ENCODE measurements at places on chromosomes 6 and 20.

- no peak for DNase-seq
These were observed 9.4 kb upstream of the COL9A1 start for GRCh38 chr6:70312165-70312745.

DNA sequence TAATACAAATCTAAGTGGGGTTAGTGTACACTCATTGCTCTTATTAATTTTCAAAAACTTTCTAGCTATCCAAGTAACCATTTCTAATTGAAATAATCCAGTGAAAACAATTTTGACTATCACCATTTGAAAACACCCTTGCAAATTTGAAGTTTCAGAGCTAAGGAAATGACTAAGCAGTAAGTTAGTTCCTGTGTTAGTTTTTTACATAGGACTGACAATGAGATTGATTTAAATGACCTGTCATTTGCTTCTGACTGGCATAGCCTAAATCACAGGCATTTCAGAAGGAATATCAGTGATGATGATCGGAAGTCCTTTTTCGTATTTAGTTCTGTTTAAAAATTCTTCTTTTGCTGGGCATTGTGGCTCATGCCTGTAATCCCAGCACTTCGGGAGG lies 27.0 kb downstream of the STK4 start:
- DNase-seq = no peak

- DNase-seq = no peak
These were observed 70.8 kb downstream of the PPP1R3G start for GRCh38 chr6:5155906-5156305.

GRCh38 chr20:19231359-19232035 lies 19.1 kb downstream of the SLC24A3 start:
- DNase-seq = no peak

GRCh38 chr6:168387911-168388310 lies 53.1 kb upstream of the SMOC2 start:
- no peak for DNase-seq

DNA sequence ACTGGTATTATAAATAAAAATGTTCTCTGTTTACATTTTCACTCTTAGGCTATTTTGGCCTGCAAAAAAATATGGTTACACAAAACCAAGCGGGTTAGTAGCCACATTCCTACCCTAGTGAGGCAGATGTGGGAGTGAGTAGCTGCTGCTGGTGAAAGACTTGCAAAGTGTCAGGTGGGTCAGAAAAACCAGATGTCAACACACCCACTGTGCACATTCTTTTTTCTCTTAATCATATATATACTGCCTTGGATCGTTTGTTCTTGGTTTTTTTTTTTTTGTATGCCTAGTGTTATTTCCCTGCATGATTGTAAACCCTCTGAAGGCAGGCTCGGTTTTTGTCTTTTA lies 68.0 kb upstream of the TFB1M start:
- DNase-seq = no peak

DNA sequence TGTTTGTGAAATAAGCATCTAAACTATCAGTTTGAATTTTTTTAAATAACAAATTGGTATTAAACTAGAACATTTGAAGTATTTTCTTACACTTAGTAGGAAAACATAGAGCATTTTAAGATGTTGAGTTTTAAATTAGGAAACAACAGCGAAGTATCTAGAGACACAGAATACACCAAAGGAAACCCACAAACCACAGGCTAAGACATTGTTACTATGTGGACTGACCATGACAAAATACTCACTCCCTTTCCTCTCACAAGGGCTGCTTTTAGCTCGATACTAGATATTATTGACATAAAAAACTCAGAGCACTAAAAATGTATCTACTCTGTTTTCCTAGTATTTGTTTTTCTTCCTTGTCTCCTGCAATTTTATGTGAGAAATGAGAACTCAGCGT lies 266.0 kb upstream of the CITED2 start:
- no peak for DNase-seq

GRCh38 chr6:143965503-143966171 lies 42.4 kb downstream of the PLAGL1 start:
- no peak for DNase-seq

GRCh38 chr6:84581494-84582259 lies 182.7 kb downstream of the TBX18 start:
- DNase-seq = no peak

DNA sequence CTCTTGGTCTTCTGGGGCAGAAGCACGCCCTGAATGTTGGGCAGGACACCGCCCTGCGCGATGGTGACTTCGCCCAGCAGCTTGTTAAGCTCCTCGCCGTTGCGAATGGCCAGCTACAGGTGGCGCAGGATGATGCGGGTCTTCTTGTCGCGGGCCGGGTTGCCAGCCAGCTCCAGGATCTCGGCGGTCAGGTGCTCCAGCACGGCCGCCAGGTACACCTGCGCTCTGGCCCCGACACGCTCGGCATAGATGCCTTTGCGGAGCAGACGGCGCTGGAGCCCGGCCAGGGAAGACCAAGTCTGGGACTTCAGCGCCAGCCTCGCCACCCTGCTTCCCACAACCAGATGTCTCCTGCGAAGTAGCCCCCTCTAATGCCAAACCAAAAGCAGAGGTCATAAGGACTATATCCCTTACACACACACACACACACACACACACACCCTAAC lies 8.0 kb upstream of the SLC17A3 start:
- DNase-seq = peak; percentile 93

DNA sequence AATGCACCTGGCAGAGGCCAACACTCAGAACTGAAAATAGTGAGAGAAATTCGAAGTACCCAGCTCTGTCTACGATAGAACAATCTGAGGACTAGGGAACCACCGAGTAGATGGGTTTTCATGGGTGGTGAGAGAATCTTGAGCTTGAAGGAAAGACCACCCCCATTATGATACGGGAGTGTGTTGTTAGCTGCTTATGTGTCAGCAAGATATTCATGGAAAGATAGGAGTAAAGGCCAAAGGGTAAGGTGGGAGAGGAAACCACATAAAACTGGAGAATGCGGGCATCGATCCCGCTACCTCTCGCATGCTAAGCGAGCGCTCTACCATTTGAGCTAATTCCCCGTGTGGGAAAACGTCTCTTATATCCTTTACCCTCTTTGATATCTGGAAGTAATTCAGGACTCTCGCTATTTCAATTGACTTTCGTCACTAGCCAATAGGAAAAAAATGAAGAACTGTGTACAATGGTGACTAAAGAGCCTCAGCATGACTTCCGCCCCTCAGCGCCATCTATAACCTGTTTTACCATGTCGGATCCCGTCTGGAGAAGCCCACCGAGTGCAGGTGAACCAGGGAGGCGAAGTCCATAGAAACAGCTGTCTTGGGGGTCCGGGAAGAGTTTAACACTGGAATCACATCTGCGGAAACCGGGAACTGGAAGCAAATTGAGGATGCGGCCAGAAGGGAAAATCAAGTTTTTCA lies 25.0 kb upstream of the ABT1 start:
- DNase-seq = no peak

- DNase-seq = no peak
These were observed 10.1 kb upstream of the BICRAL start for GRCh38 chr6:42771741-42772100.

DNA sequence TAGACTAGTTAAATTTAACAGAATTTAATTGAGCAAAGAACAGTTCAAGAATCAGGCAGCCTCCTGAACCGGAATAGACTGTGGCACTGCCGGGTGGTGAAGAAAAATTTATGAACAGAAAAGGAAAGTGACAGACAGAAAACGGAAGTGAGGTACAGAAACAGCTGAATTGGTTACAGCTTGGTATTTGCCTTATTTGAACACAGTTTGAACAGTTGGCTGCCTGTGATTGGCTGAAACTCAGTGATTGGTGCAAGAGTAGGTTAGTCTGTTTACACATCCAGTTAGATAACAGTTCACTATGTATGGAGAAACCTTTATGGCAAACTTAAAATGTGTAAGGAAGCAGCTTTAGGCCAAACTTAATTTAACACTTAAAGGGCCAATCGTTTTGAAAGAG lies 116.0 kb upstream of the CITED2 start:
- no peak for DNase-seq

- no peak for DNase-seq
These were observed 37.5 kb upstream of the IYD start for GRCh38 chr6:150331344-150331743.

DNA sequence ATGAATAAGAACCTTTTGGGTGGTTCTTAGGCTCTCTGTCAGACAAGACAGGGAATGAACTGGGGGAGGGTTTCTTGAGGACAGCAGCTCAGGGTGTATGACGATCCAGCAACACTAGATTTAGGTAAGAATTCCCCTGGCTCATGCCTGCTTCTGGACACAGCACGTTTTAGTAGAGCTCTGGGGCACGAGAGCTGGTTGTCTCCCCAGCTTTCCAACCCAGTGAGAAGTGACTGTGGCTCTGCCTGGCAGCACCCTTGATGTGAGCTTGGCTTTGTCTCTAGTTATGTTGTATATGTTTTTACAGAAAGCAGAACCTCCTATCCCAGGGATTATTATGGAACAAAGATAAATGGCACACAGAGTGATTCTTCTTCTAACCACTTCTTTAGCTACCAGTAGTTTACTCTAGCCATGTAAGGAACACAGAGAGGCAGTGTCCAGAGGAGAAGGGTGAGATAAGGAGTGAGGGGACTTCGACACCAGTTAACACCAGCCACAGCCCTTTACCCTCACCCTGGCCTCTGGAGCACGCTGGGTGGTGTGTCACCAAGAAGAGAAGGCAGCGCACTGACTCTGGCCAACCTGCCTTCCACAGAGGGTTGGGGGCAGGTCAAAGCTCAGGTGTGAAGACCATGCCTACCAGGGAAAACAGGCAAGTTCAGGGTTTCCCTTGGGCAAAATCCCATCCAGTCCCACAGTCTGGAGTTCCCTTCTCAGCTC lies 3.9 kb downstream of the APOBEC2 start:
- no peak for DNase-seq

- DNase-seq = no peak
These were observed 58.8 kb upstream of the CNKSR3 start for GRCh38 chr6:154569156-154569862.

- no peak for DNase-seq
These were observed 317.2 kb upstream of the CDYL start for GRCh38 chr6:4459032-4459431.

GRCh38 chr6:110404607-110405006 lies 10.8 kb downstream of the DDO start:
- no peak for DNase-seq

- no peak for DNase-seq
These were observed 70.1 kb upstream of the QKI start for GRCh38 chr6:163344411-163344810.

All from iPS DF 19.7 (cell line).